ENCODE measurements at places on chromosomes 2 and 18.

- DNase-seq: no peak
These were observed 15.0 kb downstream of the PDCL3 start for GRCh38 chr2:100577777-100578176.

DNA sequence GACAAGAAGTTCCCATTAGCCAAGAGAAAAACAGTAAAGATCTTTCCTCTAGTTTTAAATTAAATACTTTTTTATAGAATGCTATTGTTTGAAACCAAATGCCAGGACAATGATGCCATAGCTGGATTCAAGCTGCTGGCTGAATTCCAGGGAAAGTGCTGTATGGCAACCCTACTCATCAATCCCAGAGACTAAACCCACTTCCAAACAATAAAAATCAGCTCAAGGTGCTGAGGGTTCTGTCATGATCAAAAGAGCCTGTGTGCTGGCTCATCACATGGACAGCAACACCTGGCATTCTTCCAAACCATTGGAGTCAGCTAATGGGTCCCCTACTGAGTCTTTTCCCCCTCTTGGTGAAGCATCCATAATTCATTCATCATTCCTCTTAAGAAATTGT, 53.7 kb upstream of the PARD3B start:
- DNase-seq: no peak

GRCh38 chr2:125330133-125330532, 1305.0 kb downstream of the CNTNAP5 start:
- no peak for DNase-seq

- no peak for DNase-seq
These were observed 38.1 kb upstream of the TCF7L1 start for GRCh38 chr2:85095094-85095493.

GRCh38 chr18:46414863-46415262, 242.2 kb downstream of the LOXHD1 start:
- no peak for DNase-seq

GRCh38 chr2:192029089-192029488, 165.6 kb downstream of the TMEFF2 start:
- DNase-seq: no peak

DNA sequence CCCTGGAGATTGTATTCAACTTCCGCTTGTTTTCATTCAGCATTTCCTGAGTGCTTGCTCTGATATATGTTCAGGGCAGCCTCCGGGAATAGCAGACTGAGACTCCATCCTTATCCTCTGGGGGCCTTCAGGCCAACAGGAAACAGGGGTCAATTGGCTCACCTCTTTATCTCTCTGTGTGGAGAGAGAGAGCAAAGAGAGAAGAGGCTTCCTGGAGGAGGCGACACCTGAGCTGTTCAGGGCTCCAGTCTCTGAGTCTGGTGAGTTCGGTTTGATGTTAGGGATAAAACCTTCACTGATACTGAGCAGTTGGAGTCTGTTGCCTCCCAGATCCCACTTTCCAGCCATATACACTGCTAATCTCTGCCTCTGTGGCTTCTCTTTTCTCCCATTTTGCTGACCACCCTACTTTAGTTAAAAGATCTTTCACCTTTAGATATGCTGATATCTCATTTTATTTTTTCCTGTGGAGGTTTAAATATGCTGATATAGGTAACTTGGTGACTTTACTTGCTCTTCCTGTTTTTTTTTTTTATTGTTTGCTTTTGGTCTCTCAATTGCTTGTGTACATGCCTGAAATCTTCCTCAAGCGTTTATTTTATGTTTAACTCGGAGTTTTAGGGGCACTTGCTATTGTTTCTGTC, 56.9 kb downstream of the KCNS3 start:
- DNase-seq: no peak

- no peak for DNase-seq
These were observed 5.3 kb downstream of the GLI2 start for GRCh38 chr2:120740765-120741524.

DNA sequence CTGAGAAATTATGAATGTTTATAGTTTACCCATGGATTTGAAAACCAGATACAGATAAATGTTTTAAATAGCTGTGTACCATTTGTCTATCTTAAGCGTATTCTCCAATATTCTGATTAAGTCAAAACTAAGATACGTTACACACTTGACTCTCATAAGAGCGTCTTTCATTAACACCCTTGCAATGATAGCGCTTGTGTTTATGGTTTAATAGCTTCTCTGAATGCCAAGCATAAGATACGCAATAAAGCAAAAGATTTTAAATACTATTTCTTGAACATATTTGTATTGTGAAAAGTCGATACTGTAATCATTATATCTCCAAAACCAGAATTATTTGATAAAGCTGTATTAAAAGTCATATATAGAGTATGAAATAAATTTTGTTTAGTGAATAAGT, 3.0 kb downstream of the CALCRL start:
- no peak for DNase-seq

- no peak for DNase-seq
These were observed 65.9 kb downstream of the INSIG2 start for GRCh38 chr2:118154176-118154575.

Measured in 8988T (cell line).